ENCODE measurements at places on chromosomes 16 and 17. TPM values are rescaled to one million over a fixed set of nuclear protein-coding genes. Genes with fewer than 3 reads are reported as not detected.

The CA5A gene
- total RNA-seq, result not detected

The SOX9 gene
- total RNA-seq, result 4.9 TPM

The MGRN1 gene
- 82.3 TPM for total RNA-seq

The OR2C1 gene
- not detected for total RNA-seq

The MYO15A gene
- total RNA-seq, result 1.5 TPM

The SLC13A2 gene
- not detected for total RNA-seq

The SLFN14 gene
- not detected for total RNA-seq

The CDH1 gene
- total RNA-seq, result 319 TPM

The KRT31 gene
- total RNA-seq, result not detected

The BRIP1 gene
- total RNA-seq, result 19.2 TPM

All from H1 (cell line).